ENCODE measurements at places on chromosomes 16 and 17.

- DNase-seq = no peak
Measured at GRCh38 chr16:83850947-83851346, 43.2 kb downstream of the HSBP1 start.

DNA sequence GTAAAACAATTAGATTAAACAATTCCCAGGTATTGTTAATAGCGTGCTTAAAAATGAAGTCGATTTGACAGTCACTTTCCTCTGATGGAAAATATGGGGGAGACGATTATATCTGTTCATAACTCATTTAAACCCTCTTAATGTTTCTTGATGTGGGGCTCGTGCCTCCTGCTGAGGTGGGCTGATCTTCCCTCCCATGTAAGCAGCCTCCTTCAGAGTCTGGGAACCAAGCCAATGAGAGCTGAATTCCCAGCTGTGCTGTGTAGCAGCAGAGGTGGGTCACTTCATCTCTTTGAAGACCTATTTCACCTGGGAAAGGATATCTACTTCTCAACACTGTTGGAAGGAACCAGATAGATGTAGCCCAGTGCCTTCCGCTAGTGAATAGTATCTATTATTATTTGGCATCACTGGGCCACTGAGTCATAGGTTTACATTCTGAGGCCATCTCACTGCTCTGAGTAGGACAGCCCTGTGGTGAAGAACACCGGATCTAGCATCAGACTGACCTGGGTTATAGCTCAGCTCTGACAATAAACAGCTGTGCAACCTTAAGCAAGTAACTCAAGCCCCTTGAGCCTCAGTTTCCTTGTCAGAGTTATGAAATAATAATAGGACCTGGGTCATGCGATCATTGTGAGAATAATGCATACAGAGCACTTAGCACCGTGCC, 85.3 kb upstream of the C16orf82 start:
- no peak for DNase-seq

DNA sequence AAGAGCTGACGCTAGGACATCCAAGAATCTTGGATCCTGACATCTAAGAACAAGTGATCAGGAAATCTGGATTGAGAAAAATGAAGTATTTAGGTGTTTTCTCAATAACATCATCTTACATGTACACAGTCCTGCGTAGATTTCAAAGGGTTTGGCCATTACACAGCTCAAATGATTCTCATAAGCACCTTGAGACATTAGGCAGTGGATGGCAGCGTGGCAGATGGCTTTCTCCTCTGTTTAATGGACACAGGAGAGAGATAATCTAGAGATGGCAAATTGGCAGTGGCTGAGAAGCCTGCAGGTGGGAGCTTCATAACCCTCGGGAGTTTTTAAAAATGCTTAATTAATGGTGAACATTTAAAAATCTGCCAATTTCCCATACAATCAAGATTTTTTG, 137.5 kb downstream of the ZFHX3 start:
- no peak for DNase-seq

GRCh38 chr16:49698453-49698815, 157.5 kb downstream of the ZNF423 start:
- no peak for DNase-seq

DNA sequence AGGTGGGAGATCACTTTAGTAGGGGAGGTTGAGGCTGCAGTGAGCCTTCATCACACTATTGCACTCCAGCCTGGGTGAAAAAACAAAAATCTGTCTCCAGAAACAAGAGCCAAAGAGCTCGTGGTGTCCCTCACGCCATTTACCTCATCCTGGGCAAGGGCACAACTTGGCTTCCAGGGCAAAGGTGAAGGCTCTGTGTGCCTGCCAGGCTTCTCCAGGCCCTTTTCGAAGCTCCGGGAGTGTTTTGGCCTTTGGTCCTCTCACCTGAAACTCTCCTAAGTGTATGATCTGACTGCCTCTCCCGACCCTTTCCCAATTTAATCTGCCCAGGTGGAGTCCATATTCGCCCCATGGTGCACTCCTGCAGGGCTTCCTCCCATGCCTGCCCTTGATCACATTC, 11.6 kb upstream of the CES3 start:
- no peak for DNase-seq

DNA sequence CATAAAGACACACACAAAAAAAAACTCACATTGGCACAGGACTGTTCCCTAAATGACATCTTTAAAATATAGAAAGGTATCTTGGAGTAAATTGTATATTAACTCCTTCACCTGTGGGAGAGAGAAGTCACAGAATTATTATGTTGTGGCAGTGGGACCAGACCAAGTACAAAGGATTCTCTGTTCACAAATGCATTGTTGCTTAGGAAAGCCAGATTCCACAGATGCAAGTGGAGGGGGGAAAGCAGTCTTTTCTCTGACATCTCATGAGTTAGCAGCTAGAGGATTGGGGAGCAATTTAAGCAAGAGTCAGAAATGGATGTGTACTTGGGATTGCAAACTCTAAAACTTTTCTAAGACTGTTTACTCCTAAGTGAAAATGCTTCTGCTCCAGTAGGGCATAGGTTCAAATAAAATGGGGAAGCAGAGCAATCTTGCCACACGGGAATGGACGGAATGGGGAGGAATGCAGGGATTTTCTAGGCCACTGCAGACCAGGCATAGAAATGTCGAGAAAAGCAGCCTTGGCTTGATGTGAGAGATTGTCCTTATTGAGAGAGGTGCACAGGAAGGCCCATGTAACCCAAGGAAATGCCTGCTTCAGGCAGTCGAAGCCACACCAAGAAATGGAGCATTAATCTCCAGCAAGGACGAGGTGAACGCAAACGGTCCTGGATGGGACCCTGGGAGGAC, 4.1 kb upstream of the PMP22 start:
- no peak for DNase-seq

GRCh38 chr17:39695089-39695474, 4.8 kb upstream of the ERBB2 start:
- DNase-seq = no peak

DNA sequence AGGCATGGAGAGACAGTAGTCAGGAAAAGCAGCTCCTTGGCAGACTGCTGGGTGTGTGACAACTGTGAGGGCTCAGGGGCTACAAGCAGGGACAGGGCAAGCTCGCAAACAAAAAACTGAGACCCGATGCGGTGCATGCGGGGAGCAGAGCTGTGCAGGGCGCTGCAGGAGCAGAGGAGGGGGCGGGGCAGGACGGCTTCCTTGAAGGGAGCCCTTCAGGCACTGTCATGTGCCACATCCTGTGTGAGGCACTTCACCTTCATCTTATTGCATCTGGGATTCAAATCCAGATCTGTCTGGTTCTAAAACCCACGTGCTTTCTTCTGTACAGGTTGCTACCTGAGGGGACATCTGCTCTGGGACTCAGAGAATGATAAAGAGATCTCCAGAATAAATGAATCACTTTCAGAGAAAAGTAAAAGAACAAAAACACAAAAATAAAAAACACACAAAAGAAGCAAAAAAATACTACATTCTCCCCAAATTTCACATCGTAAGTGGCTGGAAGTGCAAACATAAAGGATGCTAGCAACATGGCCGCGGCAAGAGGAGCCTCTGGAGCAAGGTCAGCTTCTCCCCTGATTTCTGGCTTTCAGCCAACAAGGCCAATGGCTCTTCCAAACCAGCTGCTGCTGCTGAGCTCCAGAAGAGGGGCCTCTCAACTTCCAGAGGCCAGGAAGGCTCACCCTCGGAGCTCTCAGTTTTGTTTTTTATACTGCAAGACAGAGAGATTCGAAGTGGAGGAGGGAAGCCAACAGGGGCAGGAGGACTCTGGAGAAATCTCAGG, 14.2 kb downstream of the LYRM9 start:
- no peak for DNase-seq

- DNase-seq = no peak
Measured at GRCh38 chr17:79498854-79499253, 112.0 kb downstream of the RBFOX3 start.

DNA sequence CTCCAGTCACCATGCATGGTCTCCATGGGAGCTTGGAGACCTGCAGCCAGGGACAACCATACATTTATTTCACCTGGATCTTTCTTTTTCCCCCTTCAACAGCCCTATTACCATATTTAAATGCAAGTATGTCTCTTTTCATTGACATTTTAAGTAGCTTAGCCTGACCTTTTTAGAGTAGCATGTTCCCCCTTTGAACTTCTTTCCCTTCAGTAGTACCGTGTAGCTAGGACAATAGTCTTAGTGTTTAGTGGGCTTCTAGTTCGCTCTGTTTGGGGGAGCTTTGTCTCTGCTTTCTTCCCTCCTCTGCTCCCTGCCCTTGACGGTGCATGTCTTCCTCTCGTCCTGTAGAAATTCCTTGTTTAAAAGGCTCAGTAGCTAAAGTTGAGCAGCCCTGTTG, 94.6 kb downstream of the CCDC182 start:
- no peak for DNase-seq

DNA sequence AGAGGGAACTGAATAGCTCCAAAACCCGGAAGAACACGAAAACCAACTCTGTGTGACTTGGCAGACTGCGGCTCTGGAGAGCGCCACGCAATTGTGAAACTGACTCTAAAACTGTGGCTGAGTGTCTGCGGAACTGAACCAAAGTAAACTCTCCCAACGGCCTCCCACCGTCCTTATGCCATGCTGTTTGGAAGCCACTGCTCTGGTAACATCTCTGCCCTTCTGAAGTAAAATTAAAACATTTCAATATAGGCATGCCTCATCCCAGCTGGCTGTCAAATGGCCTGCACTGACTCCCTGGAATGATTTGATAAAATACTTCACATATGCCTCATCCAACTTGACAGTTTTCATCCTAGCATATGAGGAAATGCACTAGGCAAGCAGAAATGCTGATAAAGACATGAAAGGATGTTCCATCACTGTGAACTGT, 70.2 kb downstream of the PARN start:
- DNase-seq = no peak

DNA sequence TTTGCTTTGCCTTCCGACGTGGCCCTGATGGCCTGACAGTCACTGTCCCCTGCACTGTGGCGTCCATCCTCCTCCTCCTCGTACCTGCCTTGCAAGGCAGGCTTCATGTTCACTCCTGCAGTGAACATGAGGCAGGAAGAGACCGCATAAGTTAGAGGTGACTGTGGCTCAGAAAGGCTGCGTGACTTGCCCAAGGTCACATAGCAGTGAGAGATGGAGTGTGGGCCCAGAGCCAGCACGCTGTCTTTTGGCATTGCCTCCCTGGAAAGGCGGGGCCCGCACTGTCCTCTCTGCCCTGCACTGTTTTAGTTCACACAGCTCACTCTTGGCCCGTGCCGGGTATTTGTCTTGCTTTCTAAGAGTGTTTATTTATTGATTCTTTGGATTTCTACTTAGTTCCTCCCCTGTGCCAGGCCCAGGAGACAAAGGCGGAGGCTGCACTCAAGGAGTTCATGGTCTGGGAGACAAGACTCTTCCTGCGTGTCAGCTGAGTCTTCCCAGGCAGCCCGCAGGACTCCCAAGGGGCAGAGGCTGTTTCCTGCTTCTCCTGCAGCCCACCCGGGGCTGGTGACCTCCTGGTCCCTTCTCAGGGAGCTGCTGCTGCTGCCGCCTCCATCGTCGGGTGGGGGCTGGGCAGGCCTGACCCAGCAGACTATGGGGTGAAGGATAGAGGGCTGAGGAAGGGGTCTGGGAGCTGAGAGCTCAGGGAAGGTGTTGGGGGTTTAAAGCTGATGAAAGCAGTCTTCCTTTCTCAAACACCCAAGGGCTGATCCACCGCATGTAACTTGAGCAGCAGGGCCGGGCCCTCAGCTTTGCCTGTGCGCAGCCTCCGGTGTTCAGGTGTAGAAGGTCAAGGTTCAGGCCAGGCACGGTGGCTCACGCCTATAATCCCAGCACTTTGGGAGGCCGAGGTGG, 12.7 kb downstream of the CYGB start:
- DNase-seq = no peak

DNA sequence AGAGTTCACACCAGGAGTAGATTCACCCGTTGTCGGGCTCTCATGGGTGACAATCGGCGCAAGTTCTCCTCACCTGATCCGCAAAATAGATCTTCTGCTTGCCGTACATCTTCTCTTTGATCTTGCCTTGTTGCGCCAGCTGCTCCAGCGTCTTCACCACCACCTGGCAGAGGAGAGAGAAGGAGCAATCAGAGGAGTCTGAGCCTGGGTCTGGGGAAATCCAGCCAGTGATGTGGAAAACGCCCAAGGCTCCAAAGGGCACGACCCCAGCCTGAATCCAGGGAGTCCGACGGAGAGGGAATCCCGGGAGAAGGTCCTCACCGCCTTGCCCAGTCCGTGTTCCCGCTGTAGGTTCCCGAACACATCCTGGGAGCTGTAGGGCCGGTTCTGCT, 393 bp downstream of the PSMC3IP start:
- DNase-seq = no peak

DNA sequence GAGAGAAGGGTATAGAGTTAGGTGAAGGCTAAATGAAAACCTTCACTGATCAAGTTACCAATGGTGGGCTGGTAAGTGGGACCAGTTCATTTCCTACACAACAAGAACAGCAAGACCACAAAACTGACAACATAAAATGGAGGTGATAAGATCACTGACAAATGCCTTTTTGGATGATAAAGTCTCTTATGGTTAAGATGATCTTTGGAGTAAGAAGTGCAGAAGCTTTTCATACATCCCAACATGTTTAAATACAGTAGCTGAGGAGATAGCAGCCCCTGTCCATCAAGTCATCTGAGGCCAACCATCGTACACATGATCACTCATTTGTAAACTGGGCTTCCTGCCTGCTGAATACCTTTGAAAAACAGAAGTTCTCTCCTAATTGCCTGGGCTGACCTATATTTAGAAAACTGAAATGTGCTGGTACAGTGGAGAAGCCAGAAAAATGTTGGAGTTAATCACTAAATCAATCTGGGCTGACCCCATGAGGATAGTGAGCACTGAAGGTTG, 259.0 kb upstream of the ZFHX3 start:
- no peak for DNase-seq

DNA sequence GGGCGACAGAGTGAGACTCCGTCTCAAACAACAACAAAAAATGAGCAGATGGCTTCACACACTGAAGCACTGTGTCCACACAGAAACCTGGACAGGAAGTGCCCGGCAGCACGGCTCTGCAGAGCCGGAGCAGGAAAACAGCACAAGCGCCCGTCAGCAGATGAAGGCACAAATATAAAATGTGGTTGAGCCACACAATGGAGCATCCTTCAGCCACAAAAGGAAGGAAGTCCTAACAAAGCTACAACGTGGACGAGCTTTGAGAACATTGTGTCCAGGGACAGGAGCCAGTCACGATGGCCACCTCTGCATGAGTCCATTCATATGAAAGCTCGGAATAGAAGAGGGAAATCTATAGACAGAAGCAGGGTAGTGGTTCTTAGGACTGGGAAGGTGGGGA, 15.7 kb downstream of the RHBDF2 start:
- no peak for DNase-seq

GRCh38 chr16:62642677-62643076, 606.4 kb upstream of the CDH8 start:
- DNase-seq = no peak

- DNase-seq = no peak
Measured at GRCh38 chr16:3007059-3007956, 5.4 kb upstream of the CLDN9 start.
